GM12891 (cell line): ENCODE measurements at places on chromosomes 3 and 15.

DNA sequence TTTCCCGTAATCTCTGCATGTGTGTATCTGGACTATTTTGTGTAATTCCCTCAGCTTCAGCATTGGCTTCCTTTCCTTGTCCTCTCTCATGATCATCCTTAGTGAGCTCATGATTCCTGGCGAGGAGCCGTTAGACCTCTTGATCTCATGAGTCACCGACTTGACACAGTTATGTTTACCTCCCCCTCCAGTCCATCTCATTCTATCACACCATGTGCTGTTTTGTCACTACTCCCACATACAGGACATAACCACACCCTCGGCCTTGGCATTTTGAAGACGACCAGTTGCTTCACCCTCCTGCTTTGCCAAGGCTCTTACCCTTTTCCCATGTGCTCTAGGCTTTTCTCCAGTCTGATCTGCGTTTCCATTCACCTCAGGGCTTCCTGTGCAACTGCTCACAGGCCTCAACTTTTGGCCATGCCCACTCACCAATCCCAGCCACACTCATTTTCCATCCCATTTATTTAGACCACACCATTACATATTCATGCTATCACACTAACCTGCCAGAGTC, 41.5 kb downstream of the CP start:
- no peak for DNase-seq

- no peak for DNase-seq
Observed at GRCh38 chr15:40852529-40852928, 8.7 kb downstream of the SPINT1 start.

DNA sequence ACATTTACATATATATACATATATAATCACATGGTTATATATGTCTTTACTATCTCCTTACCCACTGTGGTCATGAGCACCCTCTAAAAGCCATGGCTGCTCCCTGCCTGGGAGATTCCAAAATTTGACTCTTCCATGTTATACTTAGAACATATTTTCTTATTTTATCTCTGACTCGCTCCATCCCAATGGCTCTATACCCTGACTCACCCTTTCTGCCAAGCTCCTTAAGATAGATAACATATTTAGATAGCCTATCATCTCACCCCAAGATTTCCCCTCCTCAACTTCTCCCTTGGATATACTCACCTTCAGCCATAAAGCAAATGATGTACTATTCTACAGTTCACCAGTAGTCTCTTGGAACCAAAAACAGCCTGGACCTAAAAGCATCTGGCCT, 65.1 kb downstream of the CD200R1L start:
- no peak for DNase-seq

- no peak for DNase-seq
Observed at GRCh38 chr3:195854628-195855294, 43.0 kb upstream of the MUC4 start.

GRCh38 chr15:67820992-67821783, 4.1 kb upstream of the SKOR1 start:
- no peak for DNase-seq

DNA sequence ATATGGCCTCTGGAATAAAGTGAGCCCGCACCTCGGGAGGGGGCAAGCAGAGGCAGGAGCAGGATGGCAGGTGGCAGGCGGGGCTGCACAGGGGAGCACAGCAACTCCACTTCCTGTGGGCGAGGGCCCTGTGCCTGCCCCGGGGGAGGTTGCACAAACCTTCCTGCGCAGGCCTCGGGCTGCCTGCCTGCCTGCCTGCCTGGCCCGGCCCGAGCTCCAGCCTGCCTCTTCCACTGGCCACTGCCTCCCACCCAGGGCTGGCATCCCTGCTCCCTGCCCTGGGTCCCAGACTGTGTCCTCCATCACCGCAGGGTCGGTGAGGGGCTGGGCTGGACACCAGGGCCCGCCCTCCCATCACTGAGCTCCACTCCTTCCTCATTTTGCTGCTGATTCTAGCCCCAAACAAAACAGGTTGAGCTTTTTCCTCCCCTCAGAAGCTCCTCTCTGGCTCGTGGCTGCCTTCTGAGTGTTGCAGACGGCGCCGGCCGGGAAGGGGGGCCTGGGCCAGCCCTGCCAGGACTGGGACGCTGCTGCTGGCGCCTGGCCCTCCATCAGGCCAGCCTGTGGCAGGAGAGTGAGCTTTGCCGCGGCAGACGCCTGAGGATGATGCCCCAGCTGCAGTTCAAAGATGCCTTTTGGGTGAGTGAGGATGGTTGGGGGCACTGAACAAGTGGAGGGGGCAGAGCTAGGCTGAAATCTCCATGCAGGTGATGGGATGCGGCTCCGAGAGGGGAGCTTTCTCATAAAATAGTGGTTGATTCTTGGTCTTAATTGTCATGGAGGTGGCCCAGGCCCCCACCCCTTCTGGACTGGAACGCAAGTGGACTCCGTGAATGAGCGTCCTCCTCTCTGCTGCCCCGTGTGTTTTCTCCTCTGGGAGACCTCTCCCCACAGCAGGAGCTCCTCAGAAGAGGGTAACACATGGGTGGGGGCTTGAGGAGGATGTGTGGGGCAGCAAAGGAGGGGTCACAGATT, at the start of gene PSTPIP1:
Gene PSTPIP1, plus strand, starts transcription at position 156 of the 975 bp plus-strand sequence. Its CDS starts 448 bp downstream, at position 604.
- peak; percentile 59 for DNase-seq

GRCh38 chr3:40079847-40080240, 229.7 kb upstream of the EIF1B start:
- no peak for DNase-seq
